ENCODE measurements at places on chromosomes 13 and 19.

DNA sequence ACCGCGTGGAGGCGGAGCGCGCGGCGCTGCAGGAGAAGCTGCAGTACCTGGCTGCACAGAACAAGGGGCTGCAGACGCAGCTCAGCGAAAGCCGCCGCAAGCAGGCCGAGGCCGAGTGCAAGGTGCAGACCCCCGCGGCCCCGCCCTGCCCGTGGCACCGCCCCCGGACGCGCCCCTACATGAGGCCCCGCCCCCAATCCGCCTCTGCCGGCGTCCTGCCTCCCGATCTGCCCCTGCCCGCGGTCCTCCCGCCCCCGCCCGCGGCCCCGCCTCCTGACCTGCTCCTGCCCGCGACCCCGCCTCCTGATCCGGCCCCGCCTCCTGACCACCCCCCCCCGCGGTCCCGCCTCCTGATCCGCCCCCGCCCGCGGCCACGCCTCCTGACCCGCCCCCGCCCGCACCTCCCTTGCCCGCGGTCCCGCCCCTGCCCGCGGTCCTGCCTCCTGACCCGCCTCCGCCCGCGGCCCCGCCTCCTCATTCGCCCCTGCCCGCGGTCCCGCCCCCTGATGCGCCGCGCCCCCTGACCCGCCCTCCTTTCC is 11.7 kb downstream of the PRR36 start:
- peak; percentile 79 for DNase-seq

GRCh38 chr13:30006246-30006645 is 155.8 kb upstream of the UBL3 start:
- no peak for DNase-seq

- no peak for DNase-seq
Measured at GRCh38 chr13:49502954-49503353, 7.2 kb downstream of the PHF11 start.

DNA sequence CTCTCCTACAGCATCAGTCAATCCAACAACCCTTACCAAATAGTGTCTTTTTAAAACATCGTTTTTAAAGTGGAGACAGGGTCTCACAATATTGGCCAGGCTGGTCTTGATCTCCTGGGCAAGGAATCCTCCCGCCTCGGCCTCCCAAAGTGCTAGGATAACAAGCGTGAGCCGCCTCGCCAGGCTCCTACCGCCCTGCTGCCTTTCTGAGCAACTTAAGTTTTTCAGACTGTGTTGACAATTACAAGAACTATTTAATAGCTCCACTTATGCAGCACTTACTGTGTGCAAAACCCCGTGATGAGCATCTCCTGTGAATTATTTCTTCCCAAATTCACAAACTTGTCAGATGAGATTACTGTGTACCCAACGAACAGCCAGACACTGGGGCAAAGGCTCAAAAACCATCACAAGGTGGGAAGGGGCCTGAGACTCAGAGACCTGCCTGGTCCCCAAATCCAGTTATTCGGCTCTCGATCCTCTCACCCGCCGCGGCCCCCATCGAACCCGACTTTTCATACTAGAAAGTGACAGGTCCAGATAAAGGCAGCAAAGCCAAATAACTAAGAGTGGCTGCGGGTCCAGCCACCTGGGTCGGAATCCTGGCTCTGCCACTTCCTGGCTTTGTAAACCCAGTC is 581 bp downstream of the RPL18 start:
- DNase-seq = no peak

Data from stimulated activated CD4-positive, alpha-beta T cell treated with anti-CD3 and anti-CD28 coated beads, TNF-alpha, amount 100 ng/mL, for 24 hours (primary cell).